ENCODE measurements at places on chromosomes 11 and 22.

DNA sequence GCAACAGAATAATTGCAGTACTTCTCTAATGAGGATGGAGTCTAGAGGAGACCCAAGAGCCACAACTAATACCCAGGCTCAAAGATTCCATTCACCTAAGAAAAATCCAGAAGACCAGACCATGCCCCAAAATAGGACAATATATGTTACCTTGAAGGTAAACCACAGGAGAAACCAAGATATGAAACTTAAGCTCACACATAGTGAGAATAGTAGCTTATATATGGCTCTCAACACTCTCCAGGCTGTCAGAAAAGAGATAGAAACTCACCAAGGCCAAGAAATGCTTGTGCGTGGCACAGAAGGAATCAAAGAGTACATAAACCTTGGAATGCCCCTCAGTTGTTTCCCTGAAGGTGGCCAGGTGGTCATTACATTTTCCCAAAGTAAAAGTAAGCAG lies 9.1 kb downstream of the FAM111A start:
- no peak for DNase-seq

- DNase-seq, result no peak
Observed at GRCh38 chr11:8070417-8071115, 10.4 kb upstream of the TUB start.

GRCh38 chr22:25548866-25549464 lies 15.5 kb upstream of the GRK3 start:
- no peak for DNase-seq

- peak; percentile 38 for DNase-seq
Observed at GRCh38 chr11:118216621-118217481, 8.0 kb downstream of the JAML start.

GRCh38 chr22:37213218-37213855 lies 1.1 kb upstream of the SSTR3 start:
- DNase-seq, result no peak

- DNase-seq, result no peak
Observed at GRCh38 chr11:124807660-124808270, 7.6 kb upstream of the MSANTD2 start.

- DNase-seq, result no peak
Observed at GRCh38 chr22:28923826-28924732, 40.7 kb downstream of the ZNRF3 start.

- no peak for DNase-seq
Observed at GRCh38 chr11:119728211-119728626, 781 bp downstream of the NECTIN1 start.

GRCh38 chr11:33452836-33453624 lies 195.8 kb downstream of the HIPK3 start:
- DNase-seq, result no peak

GRCh38 chr11:44634401-44635281 lies 69.2 kb downstream of the CD82 start:
- DNase-seq, result no peak

GRCh38 chr11:118623269-118623655 lies 15.8 kb downstream of the PHLDB1 start:
- DNase-seq, result no peak

- DNase-seq, result no peak
Observed at GRCh38 chr11:36591433-36591832, 2.9 kb upstream of the IFTAP start.

DNA sequence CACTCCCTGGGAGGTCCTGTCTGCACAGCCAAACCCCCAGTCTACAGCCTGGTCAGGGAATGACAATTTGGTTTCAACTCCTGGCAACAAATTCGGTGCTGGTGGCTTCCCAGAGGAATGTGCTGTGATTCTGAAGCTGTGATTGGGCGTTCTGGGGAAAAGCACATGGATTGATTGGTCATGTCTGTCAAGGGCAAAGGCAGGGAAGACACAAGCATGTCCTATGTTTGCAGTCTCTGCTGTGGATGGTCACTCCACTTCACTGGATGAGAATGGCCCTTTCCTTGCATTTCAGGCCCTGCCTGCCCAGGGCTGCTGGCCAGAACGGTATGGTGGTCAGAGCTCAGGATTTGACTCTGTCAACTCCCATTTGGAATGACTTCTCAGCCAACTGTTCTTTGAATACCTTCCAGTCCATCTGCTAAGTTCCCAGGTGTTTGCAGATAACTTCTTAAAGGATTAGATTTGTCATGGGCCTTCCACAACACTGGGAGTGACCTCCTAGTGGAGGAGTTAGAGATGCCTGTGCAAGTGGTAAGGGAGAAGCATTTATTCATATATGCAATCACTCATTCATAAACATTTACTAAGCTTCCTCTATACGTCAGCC lies 42.7 kb downstream of the SGSM1 start:
- no peak for DNase-seq

DNA sequence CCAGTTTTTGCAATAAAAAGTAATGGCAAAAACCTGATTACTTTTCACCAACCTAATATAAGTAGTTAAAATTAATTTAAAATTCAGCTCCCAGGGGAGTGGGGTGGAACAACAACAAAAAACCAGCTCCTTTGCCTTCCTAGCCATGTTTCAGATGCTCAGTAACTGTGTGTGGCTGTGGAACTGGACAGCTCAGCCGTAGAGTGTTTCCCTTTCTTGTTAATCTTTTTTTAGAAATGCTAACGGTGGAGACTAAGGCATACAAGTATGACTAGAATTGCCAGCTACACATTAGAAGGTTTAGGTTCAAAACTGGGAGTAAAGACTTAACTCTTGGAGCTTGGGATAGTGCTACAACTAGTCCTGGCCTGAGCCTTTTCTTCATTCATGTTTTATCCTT lies 45.0 kb downstream of the PPP6R3 start:
- DNase-seq, result no peak

DNA sequence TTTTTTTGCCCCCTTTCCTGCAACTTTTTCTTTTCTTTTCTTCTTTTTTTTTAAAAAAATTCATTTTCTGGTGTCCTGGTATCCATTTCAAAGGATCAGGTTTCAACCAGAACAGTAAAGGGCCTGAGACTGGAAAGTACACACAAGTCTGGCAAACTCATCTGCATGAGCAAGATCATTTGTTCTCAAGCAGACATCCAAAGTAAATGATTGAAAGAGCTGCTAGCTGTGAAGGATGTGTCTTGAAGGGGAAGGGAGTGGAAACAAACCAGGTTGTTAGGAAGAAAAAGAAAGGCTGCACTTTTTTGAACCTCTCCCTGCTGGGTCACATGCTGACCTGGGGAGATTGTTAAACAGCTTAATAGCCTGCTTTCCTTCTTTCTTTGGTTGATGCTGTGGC lies 5.3 kb downstream of the YAP1 start:
- DNase-seq, result no peak

DNA sequence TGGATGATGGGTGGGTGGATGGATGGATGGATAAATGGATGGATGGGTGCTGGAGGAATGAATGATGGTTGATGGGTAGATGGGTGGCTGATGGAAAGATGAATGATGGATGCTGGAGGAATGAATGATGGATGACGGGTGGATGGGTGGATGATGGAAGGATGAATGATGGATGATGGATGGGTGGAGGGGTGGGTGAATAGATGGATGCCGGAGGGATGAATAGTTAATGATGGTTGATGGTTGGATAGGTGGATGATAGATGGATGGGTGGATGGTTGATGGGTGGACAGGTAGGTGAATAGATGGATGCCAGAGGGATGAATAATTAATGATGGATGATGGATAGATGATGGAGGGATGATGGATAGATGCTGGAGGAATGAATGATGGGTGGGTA lies 41.4 kb downstream of the ANO1 start:
- no peak for DNase-seq

GRCh38 chr11:130580372-130580771 lies 131.9 kb downstream of the ADAMTS15 start:
- DNase-seq, result no peak

- DNase-seq, result no peak
Observed at GRCh38 chr11:45007011-45007410, 56.3 kb upstream of the TP53I11 start.

DNA sequence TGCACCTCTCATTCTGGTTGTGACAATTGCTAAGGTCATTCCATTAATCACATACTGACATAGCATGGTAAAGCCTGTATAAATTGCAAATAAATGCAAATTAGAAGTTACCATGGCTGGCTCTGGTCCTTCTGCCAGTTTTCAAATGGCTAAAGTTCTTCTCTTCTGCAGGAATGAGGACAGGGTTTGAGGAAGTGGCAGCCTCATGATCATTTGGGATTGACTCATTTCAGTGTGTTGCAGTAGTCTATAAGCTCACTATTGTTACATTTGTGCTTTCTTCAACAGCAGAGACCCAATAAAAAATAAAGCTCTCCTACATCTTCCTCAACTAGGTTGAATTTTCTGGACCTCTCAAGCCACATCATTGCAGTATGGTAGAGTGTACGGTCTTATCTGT lies 60.3 kb downstream of the NECTIN1 start:
- no peak for DNase-seq

GRCh38 chr11:1078191-1078601 lies 3.5 kb downstream of the MUC2 start:
- DNase-seq, result no peak

DNA sequence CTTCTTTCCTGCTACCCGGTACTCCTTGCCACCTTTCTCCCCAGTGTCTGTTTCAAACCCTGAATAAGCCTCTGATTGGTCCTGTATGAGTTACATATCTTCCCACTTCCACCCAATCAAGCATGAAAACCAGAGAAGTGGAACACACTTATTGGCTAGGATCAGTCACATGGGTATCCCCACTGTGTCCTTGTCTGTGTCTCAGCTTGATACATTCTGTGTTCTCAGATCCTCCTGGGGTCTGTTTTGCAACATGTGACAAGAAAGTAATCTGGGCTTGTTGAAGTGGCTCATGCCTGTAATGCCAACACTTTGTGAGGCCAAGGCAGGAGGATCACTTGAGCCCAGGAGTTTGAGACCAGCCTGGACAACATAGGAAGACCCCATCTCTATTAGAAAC lies 23.9 kb downstream of the MCHR1 start:
- DNase-seq, result no peak

GRCh38 chr11:83723999-83724398 lies 437.8 kb upstream of the CCDC90B start:
- no peak for DNase-seq

DNA sequence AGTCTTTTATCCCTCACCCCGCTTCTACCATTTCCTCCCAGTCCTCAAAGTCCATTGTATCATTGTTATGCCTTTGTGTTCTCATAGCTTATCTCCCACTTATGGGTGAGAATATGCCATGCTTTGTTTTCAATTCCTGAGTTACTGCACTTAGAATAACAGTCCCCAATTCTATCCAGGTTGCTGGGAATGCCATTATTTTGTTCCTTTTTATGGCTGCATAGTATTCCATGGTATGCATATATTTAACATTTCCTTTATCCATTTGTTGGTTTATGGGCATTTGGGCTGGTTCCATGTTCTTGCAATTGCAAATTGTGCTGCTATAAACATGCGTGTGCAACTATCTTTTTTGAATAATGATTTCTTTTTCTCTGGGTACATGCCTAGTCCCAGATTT lies 114.9 kb downstream of the VPREB1 start:
- DNase-seq, result no peak

DNA sequence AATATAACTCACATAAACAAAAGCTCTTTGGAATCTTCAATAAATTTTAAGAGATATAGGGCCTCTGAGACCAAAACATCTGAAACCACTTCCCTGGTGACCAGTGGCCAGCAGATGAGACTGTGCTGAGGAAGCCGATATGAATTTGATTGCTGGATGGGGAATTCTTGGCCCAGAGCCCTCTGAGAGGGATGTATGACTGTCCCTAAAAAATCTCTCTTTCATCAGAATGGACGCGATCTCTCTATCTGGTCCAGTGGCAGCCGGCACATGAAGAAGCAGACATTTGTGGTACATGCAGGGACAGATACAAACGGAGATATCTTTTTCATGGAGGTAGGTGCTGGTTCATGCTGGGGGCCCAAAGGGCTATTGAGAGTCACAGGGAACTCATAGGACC lies 37.5 kb downstream of the MYBPC3 start:
- no peak for DNase-seq

GRCh38 chr11:3838504-3838903 lies 2.3 kb downstream of the RHOG start:
- no peak for DNase-seq

DNA sequence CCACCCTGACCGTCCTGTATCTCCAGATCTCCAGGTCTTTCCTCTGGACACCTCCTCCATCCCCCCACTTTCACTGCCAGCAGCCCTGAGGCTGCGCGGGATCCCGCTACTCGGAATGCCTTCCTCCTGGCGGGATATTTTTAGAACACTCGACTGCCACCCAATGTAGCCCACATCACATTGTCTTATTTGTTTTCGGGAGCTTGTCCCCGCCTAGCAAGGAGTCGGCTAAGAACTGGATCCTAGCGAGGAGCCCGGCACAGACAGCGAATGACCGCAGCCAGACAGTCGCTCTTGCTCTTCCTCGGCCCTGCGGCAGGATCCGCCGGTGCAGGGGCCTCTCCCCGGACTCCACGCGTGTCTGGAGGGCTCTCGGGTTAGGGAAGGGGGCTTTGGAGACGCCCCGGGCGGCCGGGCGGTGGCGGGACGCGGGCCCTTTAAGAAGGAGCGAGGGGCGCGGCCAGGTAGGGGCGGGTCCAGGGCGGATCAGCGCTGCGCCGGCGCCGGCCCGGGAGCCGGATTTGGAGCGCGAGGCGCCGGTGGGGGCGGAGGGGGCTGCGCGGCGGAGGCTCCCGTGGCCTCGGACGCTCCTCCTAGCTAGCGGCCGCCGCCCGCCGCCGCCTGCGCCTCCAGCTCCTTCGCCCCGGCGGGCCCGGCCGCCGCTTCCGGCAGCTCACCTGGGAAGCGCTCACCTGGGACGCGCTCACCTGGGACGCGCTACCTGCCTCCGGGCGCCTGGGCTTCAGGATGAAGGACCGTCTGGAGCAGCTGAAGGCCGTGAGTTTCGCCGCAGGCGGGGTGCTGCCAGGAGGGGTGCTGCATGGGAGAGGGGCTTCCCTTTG lies at the start of gene STX3:
Gene STX3 (plus strand): TSS at position 518 of the 842 bp plus-strand sequence. CDS start 230 bp downstream, at position 748.
- DNase-seq, result peak; percentile 71

All from effector memory CD8-positive, alpha-beta T cell (primary cell).